ENCODE measurements at places on chromosomes 1 and 21.

DNA sequence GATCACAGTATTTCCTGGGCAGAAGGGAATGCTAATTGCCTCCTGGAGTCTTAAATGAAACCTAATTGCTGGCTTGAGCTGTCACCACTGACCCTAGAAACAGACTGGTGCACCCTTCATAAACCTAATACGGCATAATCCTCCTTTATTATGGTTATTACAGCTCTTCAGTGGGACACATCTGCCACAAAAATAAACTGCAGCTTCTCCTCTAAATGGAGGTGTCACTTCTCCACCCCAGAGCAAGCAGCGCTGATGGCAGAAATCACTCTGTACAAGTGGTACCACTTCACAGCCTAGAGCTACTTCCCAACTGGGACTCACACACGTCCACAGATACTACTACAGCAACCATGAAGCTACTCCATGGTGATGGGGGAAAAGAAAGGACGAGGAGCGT is 11.1 kb downstream of the PTPN14 start:
- DNase-seq, result no peak

- no peak for DNase-seq
These were observed 288.7 kb downstream of the NUF2 start for GRCh38 chr1:163610486-163610885.

- no peak for DNase-seq
These were observed 167.2 kb downstream of the RUNX1 start for GRCh38 chr21:34881839-34882371.

- no peak for DNase-seq
These were observed 8.8 kb downstream of the IFNGR2 start for GRCh38 chr21:33411949-33412430.

- no peak for DNase-seq
These were observed 42.4 kb downstream of the PDC start for GRCh38 chr1:186418503-186418902.

DNA sequence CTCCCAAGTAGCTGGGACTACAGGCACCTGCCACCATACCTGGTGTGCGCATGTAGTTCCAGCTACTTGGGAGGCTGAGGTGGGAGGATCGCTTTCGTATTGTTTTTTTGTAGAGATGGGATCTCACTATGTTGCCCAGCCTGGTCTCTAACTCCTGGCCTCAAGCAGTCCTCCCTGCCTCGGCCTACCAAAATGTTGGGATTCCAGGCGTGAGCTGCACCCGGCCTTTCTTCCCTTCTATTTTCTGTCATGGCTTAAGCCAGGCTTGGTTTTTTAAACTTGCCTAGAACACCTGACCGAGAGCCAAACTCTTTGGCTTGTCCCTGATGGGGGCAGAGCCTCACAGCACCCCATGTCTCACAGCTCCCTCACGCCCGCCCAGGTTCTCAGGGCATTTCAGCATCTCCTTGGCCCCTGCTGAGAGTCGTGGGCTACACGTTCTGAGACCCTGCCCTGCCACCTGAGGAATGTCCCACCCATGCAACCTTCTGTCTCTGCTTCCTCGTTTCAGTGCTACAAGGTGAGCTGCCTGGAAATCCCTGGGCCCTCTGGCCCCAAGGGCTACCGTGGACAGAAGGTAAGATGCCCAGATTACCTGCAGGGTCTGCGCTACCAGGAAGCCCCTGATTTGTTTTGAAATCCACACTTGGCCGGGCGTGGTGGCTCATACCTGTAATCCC is 15.7 kb downstream of the COL6A2 start:
- DNase-seq, result no peak

- DNase-seq, result no peak
These were observed 9.3 kb downstream of the SPRR2G start for GRCh38 chr1:153141377-153141776.

DNA sequence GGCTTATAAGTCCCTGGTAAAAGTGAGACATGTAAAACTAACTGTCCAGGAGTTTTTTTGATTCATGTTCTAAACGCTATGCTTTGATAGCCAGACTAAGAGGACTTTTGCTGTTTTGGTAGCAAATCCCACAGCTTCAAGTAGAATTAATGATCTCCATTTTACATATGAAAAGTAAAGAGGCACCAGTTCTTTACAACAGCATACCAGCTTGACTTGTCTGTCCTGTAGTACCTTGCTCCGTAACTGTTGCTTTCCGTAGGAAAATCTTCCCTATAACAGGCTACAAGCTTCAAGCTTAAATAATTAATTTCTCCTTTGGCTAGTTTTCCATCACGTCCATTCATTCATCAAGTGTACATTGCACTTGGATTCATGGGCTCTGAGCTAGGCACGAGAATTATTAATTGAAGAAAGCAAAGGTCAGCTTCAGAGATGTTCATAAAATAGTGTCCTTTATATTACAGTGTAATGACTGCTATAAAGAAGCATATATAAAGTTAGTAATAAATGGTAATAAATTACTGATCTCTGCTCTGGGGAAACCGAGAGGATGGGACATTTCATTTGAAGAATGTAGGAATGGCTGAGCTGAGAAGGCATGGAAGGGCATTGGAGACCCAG is 29.2 kb downstream of the B3GALT5 start:
- DNase-seq, result no peak

DNA sequence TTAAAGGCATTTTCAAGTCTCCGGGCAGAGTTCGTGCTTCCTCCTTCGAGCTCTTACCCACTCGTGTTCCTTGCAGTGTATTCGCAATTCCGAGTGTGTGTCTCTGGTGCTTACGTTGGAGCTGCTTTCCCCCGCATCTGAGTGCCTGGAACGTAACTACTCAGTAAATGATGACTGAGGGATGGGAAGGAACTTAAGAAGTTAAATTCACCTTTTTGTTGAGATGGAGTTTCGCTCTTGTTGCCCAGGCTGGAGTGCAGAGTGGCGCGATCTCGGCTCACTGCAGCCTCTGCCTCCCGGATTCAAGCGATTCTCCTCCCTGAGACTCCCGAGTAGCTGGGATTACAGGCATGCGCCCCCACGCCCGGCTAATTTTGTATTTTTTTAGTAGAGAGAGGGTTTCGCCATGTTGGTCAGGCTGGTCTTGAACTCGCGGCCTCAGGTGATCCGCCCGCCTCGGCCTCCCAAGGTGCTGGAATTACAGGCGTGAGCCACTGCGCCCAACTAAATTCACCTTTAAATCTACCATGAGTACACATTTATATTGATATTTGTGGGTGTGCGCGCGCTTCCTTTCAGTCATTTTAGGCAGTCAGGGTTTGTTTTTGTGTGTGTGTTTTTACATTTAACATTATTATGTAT is 837 bp downstream of the NDUFS5 start:
- no peak for DNase-seq

GRCh38 chr1:117051224-117052064 is 8.7 kb upstream of the TTF2 start:
- peak; percentile 33 for DNase-seq

- DNase-seq, result no peak
These were observed 9.4 kb upstream of the RGS13 start for GRCh38 chr1:192626366-192627179.

GRCh38 chr1:244159646-244160045 is 108.6 kb downstream of the ZBTB18 start:
- no peak for DNase-seq

DNA sequence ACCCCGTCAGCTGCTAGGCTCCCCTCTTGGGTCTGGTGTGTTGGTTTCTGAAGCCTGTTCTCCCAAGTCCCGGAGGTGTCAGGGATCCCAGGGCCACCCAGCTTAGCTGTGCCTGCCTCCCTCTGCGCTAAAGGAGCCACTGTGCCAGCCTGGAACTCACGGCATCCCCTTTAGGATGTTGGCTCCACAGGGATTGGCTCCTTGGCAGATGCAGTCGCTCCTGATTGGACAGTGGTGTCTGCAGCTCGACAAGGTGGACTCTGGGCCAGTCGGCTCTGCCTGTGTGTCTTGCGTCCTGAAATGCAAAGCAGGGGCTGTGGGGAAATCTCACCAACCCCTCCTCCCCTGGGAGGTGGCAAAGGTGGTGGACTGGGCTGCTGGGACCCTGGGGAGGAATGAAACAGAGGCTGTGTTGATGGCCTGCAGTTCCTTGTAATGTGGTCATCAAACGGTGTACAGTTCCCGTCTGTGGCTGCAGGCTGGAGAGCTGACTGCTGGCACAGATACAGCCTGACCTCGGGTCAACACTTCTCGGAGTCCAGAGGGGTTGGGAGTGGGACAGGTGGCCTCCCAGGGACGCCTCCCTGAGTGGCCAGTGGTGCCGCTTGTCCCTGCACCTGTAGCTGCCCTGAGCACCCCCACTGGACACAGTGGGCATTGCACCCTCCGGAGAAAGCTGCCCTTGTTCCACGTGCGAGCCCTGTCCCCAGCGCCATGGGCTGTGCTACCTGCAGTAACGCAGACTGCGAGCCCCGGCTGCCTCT is 11.5 kb upstream of the KCNAB2 start:
- DNase-seq, result peak; percentile 14

DNA sequence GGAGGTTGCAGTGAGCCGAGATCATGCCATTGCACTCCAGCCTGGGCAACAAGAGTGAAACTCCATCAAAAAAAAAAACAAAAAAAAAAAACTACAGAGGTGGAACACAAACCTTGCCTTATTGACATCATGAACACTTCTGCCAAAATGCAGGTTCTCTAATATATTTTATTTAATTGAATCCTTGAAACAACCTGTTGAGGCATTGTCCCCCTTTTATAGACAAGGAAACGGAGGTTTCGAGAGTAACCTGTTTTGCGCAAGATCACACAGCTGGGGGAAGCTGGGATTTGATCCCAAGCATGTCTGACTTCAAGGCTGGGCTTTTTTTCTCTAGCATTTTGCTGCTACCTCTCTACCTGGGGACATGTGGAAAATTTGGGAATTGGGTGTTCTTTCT is 2.8 kb downstream of the SZRD1 start:
- no peak for DNase-seq

GRCh38 chr1:230145953-230146476 is 79.0 kb downstream of the GALNT2 start:
- DNase-seq, result no peak

DNA sequence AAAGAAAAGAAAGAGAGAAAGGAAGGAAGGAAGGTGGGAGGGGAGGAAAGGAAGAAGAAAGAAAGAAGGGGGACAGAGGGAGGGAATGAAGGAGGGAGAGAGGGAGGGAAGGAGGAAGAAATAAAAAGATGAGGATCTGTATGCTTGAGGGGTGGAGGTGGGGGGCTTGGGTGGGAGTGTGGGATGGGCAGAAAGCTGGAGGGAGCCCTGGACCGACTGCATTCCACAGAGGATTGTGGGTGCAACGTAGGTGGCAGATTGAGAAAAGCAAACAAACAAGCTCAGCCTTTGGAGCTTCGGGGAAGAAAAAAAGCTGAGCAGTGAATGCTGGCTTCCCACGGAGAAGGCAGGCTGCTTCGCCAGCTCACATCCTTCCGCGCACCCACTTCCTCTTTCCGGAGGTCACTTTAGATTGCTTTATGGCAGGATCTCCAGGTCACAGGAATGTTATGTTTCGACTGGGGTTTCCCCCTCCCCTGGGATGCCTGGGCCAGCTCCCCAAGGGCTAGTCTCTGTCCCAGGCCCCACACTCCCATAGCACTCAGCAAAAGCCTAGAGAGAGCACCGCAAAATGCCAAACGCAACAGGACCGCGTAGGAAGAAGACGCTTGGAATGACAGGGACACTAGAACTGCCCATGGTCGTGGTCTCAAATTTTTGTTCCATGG is 20.7 kb upstream of the LGALS8 start:
- DNase-seq, result no peak

DNA sequence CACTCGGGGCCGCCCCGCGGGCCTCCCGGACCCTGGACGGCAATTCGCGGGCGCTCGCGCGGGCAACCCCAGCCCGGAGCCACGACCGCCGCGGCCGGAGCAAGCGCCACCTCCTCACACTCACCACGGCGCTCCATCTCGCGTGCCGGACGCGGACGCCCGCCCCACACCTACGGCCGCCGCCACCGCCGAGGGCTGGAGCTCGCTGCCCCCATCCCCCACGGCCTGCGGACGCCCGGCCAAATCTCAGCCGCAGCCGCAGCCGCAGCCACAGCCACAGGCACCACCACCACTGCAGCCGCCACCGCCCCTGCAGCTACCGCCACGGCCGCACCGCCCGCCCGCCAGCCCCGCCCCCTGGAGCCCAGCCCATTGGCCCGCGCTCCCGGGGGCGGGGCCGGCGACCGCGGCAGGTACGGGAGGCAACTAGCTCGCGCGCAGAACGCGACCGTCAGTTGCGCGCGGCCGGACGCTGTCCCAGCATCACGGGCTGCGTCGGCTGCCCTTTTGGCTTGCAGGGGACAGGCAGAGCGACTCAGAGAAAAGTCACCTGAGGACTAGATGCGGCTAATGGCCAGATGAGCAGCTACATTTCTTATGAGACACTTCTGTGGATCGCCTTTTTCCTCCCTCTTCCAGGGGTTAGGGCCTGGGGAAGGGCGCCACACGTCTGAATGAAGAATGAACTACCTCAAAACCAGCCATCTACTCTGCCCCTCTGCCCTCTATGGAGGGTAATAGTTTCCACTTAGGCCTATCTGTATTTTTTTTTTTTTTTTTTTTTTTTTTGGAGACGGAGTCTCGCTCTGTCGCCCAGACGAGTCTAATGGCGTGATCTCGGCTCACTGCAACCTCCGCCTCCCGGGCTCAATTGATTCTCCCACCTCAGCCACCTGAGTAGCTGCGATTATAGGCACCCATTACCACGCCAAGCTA is at the start of gene ARHGAP29:
Gene ARHGAP29, minus strand, starts transcription at position 294 of the 936 bp plus-strand sequence. CDS start 5,973 bp downstream, outside the sequence.
- peak; percentile 40 for DNase-seq

DNA sequence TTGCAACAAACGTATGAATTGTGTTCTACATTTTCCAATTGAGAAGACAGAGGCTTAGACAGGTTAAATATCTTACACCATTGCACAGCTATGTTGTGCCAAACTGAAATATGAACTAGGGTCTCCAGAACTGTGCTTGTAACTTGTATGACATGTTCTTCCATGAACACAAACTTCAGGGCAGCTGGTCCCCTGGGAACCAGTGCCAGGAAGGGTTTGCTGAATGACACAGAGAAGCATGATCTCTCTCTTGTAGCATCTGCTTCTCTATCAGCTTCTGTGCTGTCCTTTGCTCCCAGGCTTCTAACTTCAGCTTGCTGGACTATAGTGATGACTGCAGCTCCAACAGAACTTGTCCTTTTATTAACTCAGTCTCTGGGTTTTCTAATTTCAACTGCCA is 385.5 kb downstream of the SIPA1L2 start:
- no peak for DNase-seq

- DNase-seq, result no peak
These were observed 35.9 kb downstream of the FHAD1 start for GRCh38 chr1:15282810-15283474.

DNA sequence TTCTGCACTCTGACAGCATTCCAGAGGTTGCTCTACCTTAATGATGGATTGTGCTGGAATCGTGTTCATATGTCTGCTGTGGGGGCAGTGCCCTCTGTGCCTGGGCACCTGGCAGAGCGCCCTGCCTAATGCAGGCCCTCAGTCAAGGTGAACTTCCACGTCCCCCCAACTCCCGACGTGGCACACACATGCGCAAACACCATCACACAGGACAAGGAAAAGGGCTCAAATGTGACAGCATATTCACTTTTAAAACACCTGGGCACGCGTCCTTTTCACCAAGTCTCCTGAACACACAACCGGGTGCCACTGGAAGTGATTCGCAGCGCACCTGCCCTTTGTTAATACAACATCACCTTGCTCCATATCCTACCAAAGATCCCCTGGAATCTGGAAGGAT is 11.7 kb downstream of the TPRG1L start:
- DNase-seq, result no peak

GRCh38 chr1:212981025-212981495 is 30.7 kb downstream of the VASH2 start:
- DNase-seq, result no peak

- DNase-seq, result no peak
These were observed 156.5 kb downstream of the SLC45A1 start for GRCh38 chr1:8474369-8474768.

- no peak for DNase-seq
These were observed 14.7 kb downstream of the NMNAT2 start for GRCh38 chr1:183403498-183403897.

- DNase-seq, result no peak
These were observed 4.6 kb downstream of the DMRTA2 start for GRCh38 chr1:50418600-50419109.

Data from activated T-helper 2 cell treated with anti-CD3 and anti-CD28 coated beads, Interferon-gamma antibody, Interleukin-2, Interleukin-4, amounts not matched to agents 10 μg/mL and 5 μg/mL and 100 μg/mL, durations not matched to agents 14 hours and 24 hours and 36 hours (primary cell).